ENCODE measurements at places on chromosomes 11 and 22.

DNA sequence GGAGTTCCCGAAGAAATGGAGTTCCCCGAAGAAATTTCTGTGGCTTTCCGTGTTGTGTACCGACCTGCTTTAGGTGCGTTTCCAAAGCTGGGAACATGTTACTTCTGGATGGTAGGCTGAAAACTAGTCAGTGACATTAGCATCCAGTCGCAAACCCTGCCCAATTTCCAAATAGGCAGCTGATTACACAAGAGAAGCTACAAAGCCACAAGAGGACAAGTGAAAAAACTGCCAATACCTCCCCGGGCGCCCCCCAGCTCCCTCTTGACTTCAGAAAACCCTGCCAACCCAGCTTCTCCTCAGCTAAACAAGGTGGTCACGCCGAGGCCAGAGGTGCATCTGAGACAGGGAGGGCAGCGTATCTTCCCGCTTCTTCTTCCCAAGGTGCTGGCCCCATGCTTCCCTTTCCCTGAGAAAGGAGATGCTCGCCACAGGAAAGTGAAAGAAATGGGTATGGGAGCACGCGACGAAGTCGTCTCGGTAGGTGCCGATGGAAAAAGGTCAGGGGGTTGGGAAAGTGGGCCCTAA lies 551 bp downstream of the AGBL2 start:
- DNase-seq, result peak; percentile 8

- DNase-seq, result peak; percentile 23
These were observed 129.3 kb upstream of the TENM4 start for GRCh38 chr11:79570104-79570503.

- no peak for DNase-seq
These were observed 12.2 kb upstream of the MRPL17 start for GRCh38 chr11:6695377-6695776.

DNA sequence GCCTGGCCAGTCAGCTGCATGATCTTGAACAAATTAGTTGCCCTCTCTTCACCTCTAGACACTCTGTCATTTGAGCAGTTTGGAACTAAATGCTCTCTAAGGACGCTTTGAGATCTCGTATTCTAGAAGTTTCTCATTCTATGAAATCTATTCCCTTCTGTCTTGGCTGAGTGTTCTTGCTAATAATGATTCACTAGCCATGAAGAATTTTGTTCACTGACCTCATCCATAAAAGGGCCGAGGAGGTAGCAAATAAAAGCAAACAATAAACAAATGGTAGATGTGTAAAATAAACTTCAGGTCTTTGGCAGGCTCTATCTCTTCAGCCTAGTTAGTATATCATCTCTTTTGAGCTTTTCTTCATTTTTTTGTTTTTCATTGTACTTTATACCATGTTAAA lies 76.6 kb downstream of the USP35 start:
- DNase-seq, result no peak

DNA sequence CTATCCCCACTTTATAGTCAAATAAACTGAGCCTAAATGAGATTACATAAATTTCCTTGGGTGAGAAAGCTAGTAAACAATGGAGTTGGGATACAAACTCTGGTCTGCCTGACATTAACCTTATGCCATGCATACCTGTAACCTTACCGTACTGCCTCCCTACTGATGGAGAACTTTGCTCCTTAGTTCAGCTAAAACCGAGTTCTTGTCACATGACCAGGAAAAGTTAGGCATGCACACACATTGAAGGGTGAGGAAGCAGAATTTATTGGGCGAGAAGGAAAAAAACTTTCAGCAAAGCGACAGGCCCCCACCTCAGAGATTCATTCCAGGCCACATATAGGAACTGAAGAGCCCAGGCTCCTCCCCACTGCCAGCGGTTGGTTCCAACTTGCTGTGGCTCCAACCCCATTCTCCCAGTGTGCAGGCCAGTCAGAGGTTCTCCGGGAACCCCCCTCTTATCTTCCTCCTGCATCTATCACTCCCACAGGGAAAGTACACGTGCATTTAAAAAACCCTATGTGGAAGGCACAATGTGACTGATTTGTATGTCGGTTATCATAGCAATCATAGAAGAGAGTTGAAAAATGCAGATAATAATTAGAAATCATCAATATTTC lies 3.2 kb upstream of the PIWIL4 start:
- DNase-seq, result no peak

DNA sequence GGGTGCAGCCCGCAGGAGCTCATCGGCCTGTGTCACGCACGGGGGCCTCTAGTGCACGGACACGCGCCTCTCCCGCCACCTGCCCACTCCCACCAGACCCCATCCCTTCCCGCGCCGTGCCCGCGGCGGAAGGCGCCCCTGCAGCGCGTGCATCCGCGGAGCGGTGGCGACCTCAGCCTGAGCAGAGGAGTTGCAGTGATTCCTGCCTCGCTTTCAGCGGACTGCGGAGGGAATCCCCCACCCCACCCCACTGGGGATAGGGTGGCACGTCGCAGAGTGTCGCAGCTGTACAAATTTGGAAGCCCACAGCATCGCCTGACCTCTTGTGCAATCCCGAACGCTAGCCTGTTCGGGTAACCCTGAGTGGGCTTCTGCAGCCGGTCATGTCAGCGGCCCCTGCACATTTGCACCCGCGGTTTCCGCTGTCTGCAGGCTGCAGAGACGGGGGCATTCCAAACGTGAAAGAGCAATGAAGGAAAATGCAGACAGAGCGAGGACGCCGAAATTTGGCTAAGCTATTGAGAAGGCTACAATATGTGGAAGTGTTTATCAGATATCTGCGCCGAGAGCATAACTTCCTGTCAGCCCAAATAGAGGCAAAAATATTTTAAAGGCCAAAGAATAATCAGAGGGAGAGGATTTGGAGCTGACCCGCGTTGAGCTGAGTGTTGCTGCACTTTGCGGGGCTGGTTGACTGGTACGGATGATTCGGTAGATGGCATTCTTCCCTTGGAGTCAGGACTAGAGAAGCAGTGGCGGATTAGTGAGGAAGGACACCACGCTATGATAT lies 617 bp upstream of the ARHGAP20 start:
- DNase-seq, result no peak

GRCh38 chr11:92545906-92546471 lies 321.4 kb downstream of the FAT3 start:
- no peak for DNase-seq

DNA sequence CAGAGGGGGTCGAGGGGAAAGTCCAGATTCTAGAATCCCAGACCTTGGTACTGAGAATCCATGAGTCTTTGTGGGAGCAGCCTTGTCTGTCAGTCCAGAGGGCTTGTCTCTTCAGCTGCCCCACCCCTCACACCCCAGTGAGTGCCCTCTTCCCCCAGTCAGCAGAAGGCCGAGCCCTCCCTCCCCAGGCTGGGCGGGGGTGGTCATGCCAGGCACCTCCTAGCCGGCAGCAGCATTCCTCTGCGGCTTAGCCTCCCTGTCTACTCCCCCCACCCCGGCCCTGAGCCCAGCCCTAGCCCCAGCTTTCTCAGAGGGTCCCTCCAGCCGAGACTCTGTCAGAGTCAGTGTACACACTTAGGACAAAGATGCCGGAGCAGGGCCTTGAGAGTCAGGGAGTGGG lies 4.6 kb downstream of the SOX10 start:
- no peak for DNase-seq

DNA sequence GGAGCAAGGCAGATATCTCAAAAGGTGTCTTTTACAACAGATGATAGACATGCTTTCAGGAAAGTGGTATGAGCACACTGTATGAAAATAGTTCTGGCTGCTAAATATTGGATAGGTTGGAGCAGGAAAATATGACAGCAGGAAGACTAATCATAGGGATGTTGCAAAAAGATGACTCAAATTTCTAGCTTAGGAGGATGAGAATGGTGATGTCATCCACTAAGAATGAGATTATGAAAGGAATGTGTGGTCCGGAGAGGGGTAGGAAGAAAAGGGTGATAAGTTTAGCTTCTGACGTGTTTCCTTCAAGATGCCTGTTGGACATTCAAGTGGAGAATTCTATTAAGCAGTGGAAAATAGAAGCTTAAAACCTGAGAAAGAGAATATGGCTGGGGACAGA lies 46.4 kb downstream of the RCN1 start:
- DNase-seq, result no peak

- DNase-seq, result no peak
These were observed 21.3 kb upstream of the MICAL2 start for GRCh38 chr11:12089041-12089440.

DNA sequence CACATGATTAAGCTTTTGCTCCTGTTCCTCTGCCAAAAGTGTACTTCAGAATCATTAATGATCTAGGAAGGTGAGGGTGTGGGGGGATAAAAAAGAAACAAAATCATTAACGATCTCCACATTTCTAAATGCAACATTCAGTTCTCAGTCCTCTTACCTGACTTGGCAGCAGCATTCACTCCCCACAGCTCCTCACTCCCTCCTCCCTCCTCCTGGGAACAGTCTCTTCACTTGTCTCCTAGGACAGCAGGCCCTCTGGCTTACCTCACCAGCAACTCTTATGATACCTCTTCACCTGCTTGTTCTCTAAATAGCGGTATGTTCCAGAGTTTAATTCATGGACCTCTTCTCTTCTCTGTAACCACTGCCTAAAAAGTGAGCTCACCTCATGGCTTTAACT lies 56.5 kb upstream of the APOA1 start:
- no peak for DNase-seq

DNA sequence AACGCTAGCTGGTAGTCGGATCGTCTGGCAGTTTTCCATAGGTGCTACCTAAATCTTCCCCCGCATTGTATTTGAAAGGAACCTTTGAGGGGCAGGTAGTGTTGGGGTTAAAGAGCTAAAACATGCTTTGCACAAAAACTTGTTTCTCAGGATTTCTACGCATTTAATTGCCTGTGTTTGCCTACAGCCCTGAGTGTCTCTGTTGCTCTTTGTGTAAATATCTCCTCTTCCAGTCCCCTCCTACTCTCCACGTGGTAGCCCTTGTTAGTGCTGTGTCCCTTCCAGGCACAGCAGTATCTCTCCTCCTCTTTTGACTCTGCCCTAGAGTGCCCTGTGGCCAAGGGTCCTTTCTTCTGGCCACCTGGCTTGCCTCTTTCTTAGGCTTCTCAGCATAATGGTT lies 81.7 kb downstream of the BARX2 start:
- no peak for DNase-seq

- DNase-seq, result no peak
These were observed 118.0 kb downstream of the RASSF10 start for GRCh38 chr11:13127161-13127560.

DNA sequence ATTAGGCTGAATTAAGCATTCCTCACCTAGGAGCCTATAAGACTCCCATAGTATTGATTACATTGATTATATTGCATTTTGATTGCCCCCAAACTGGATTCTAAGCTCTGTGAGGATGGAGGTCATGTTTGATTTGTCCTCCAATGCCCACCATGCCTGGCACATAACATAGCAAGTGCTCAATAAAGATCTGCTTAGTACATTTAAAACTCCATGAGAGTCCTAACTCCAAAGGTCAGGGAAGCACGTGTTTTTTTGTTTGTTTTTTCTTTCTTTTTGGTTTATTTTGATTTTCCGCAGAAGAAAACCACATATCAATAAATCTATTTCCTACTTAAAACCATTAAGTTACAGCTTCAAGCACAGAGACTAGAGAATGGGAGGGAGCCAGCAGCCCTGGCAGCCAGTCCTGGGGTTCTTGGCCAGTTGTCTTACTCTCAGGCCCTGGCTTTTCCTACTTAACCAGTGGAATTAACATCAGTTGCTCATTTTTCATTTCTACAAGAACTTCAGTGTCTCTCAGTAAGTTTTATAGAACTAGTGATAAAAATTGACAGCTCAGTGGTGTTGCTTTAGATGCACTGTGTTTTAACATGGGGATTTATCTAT lies 429.9 kb upstream of the CCDC90B start:
- DNase-seq, result no peak

GRCh38 chr11:12213883-12214282 lies 103.5 kb downstream of the MICAL2 start:
- no peak for DNase-seq

DNA sequence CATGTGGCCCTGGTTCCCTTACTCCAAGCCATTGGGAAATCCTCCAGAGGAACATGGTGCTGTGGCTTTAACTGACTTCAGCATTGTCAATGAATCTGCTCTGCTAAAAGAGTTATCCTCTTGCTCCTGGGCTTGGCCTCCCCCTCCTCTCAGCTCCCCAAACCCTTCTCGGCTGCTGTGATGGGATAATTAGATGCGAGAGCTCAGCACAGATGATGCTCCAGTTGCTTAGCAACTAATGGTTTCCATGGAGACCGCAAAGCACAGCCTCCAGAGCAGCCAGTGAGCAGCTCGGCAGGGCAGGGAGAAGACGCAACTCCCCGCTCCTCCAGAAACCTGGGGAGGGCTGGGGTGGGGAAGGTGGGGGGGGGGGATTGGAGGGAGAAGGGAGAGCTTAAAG lies 2.8 kb upstream of the UPK2 start:
- DNase-seq, result no peak

DNA sequence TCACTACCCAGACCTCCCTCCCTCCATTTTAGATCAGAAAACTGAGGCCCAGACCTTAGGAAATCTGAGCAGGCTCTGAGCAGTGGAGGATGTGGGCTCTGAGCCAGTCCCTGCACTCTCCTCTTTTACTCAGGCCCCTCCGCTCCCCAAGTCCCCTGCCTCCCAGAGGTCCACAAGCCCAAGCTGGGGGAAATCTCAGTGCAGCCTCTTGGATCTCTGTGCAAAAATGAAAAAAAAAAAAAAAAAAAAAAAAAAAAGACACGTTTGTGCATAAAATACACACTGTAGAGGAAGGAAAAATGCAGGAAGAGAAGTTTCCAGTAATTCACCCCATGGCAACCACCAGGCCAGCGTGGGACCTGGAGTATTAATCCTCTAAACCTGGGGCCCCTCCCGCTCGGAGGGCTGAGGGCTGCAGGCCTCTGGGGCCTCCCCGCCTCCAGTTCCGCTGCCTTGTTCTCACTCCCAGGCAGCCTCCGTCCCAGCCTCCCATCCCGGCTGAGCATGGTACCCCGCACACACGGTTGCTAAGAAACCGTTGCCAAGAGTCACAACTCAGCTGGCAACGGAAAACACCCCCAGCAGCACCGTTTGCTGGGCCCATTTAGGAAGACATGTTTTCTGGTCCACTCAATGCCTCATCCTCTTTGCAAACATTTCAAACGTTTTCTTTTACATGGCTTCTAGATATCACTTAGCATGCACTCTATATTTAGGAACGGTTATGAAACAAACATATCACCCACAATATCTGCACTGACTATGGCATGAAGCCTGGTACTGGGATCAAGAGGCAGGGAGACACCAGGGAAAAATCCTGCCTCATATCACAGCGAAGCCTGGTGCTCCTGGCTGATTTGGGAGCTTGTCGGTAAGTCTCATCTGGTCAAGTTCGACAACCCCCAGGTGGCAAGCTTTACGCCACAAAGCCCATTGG lies 227.5 kb downstream of the CTTN start:
- DNase-seq, result no peak

GRCh38 chr22:31346733-31347250 lies 646 bp upstream of the PATZ1 start:
- DNase-seq, result peak; percentile 76

DNA sequence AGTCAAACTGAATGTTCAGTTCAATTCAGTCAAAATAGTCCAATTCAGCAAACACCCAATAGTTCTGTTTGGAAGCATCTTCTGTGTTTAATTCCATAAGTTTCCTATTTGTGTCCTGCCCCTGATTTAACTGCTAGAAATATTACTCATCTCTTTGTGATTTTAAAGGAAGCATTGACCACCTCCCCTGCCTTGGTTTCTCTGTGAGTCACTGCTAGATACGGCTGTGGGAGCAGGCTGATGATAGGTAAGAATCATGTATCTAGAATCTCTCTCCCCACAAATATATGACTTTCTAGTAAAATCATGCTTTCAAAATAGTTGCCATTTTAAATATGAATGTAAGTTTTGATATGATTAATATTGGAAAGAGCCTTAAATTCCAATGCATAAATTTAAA lies 888.5 kb downstream of the NTM start:
- no peak for DNase-seq

All from activated CD4-positive, alpha-beta T cell treated with anti-CD3 and anti-CD28 coated beads, Interleukin-2, Interleukin-6, amounts not matched to agents 100 ng/mL and 50 ng/mL, durations not matched to agents 16 hours and 8 hours (primary cell).